Stimulated activated CD4-positive, alpha-beta T cell treated with anti-CD3 and anti-CD28 coated beads, Interleukin-1b, Interleukin-23, amount 100 ng/mL, for 1 hour (primary cell): ENCODE measurements at places on chromosomes 2 and 18.

- no peak for DNase-seq
Observed at GRCh38 chr2:88006912-88007439, 9.4 kb downstream of the RNU2-63P start.

GRCh38 chr2:3513026-3513810 is 6.1 kb downstream of the ADI1 start:
- no peak for DNase-seq

GRCh38 chr18:50125456-50125855 is 69.5 kb downstream of the MYO5B start:
- no peak for DNase-seq

DNA sequence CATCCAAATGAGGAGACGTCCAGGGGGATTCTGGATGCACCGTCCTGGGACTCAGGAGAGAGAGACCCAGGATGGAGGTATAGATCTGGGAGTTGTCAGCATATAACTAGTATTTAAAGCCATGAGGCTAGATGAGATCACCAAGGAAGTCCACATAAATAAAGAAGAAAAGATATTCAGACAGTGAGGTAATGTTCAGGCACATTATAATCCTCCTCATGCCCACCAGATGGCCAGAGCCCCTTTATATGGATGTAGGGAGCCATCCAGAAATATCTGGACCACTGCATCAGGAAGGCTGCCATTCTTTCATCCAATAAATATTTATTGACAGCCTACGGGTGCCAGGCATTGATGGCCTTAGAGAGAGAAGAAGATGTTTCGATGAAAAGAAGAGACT is 21.2 kb upstream of the NCKAP5 start:
- DNase-seq = no peak

- DNase-seq = no peak
Observed at GRCh38 chr2:171316755-171317337, 116.9 kb downstream of the METTL8 start.

GRCh38 chr2:25491966-25492532 is 150.3 kb upstream of the DNMT3A start:
- no peak for DNase-seq

GRCh38 chr2:17588031-17588430 is 47.5 kb downstream of the VSNL1 start:
- DNase-seq = no peak

DNA sequence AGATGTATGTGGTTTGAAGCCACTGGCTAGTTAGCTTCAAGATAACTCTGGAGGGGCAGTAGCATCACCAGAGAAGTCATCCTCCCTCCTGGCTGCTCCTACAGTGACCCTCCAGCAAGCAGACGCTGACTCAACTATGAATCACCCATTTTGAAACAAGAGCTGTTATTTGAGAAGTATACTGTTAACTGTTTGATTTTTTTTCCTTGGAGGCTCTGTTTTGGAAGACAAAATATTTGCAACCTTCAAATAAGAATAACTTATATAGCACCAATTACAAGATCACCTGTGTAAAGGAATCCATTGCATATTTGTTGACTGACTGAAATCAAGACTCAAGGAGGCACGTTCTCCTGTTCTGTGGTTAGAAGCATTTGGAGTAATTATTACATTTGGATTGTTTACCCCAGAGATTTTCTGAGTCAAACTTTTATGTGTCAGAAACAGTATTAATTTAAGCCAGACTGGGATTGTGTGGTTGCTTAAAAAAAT is 313.8 kb downstream of the MTX2 start:
- DNase-seq = no peak

- DNase-seq = no peak
Observed at GRCh38 chr2:109335631-109336176, 206.7 kb downstream of the SH3RF3 start.

DNA sequence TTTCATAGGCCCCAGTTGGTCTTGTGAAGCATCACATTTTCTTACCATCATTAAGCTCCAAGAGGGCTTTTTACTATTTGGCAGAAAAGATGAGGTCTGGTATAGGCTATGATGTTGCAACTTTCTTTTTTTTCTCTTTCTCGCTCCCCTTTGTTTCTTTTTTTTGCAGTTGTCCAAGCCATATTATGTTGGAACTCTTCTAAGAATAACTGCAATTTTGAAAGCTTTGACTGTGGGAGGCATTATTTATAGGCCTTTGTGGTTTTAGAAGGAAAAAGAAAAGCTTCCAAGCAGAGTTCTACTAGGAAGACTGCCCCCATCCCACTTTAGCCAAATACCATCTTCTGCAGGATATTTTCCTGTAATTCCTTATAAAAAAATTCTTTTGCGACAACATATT is 571.6 kb downstream of the ARHGAP15 start:
- DNase-seq = no peak

DNA sequence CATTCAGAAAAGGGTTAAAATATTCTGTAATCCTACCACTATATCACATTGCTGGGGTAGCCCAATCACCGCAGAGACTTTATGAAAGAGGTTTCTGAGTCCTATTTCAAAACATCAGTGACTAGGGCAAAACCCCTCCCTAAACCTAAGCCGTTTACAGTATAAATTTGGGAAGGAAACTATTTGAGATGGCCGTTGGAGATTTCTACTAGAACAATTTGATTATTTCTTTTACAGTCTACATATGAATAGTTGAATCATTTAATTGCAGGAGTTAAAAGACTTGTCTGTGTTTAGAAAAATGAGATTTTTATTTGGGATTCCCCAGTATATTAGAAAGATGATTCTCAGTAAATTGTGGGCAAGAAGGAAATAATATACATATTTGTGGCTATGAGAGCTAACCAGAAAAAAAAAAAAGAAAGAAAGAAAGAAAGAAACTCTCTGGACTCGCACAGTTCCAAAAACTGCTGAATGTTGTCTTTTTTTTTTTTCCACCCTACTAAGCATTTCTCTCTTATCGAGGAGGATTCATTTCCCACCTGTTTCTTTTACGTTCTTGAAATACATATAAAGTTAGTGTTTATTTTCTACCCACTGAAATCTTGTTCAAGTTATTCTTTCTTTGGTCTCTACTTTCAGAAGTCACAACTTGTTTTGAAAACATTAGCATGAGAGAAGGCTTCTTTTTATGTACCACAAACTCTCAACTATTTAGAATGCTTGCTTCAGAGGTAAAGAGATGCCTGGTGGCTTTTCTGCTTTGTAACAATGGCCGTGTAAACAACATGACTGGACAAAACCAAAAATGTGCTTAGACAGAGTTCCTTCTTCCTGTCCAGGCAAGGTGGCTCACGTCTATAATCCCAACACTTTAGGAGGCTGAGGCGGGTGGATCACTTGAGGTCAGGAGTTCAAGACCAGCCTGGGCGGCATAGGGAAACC is 65.9 kb downstream of the BCL2 start:
- DNase-seq = no peak

GRCh38 chr2:121682396-121683298 is 33.4 kb upstream of the CLASP1 start:
- no peak for DNase-seq

DNA sequence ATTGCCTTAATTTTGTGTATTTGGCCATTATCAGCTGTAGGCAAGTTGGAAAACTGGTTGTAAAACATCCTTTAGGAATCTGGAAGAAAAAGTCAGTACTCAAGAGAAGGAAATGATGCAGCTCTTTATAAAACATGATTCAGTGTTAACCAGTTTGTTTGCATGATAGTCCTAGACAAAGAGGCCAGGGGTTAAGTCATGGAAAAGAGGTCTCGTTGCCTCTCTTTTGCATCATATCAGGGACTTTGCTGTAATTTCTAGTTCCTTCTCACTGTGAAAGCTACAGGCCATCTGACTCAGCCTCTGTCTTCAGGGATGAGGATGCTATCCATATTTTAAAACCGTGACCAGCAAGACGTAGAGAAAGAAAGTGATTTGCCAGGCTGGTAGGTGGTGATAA is 38.0 kb downstream of the NPAS2 start:
- DNase-seq = no peak

- DNase-seq = no peak
Observed at GRCh38 chr2:153536115-153536514, 57.6 kb upstream of the RPRM start.

- no peak for DNase-seq
Observed at GRCh38 chr2:102155703-102156515, 13.4 kb downstream of the IL1R1 start.

DNA sequence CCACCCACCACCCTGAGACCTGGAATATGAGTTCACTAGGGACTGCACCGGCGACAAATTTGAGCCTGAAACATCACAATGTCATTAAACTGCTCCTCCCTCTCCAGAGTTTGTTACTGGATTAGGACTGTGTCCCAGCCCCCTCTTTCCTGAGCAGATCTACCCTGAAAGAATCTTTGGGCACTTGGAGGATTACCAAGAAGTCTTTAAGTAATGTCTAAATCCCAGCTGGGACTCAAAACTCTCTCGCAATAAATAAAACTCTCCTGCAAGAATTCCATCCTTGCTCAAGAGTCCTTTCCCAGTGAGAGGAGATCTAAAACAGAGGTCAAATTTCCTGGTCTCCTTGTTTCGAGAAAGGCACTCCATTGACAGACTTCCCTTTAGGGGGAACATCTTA is 20.9 kb downstream of the GKN2 start:
- DNase-seq = no peak

DNA sequence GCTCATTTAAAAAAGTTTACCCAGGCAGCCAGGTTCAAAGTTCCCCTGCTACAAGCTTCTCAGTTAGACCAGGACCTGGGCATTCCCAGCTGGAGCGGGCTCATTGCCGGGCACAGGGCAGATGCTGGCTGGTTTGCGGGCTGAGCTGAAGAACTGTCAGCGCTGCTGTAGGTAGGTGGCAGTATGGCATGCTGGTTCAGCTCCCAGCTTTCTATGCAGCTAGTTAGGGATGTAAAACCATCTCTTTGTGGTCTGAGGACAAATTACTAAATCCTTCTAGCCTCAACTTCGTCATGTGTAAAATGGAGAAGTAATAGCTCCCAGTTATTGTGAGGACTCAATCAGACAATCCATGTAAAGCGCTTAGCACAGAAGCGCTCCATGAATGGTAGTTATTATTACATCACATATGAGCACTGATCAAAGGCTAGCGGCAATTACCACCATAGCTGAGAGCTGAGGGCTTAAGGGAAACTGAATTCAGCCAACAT is 2.4 kb upstream of the LDLRAD4 start:
- DNase-seq = no peak

GRCh38 chr2:182866461-182867406 is at the start of gene FRZB:
Gene FRZB (minus strand): TSS chr2:182866637. CDS start chr2:182866552, 85 bp downstream.
- DNase-seq = no peak

- no peak for DNase-seq
Observed at GRCh38 chr2:216956820-216957493, 97.1 kb upstream of the TNP1 start.

DNA sequence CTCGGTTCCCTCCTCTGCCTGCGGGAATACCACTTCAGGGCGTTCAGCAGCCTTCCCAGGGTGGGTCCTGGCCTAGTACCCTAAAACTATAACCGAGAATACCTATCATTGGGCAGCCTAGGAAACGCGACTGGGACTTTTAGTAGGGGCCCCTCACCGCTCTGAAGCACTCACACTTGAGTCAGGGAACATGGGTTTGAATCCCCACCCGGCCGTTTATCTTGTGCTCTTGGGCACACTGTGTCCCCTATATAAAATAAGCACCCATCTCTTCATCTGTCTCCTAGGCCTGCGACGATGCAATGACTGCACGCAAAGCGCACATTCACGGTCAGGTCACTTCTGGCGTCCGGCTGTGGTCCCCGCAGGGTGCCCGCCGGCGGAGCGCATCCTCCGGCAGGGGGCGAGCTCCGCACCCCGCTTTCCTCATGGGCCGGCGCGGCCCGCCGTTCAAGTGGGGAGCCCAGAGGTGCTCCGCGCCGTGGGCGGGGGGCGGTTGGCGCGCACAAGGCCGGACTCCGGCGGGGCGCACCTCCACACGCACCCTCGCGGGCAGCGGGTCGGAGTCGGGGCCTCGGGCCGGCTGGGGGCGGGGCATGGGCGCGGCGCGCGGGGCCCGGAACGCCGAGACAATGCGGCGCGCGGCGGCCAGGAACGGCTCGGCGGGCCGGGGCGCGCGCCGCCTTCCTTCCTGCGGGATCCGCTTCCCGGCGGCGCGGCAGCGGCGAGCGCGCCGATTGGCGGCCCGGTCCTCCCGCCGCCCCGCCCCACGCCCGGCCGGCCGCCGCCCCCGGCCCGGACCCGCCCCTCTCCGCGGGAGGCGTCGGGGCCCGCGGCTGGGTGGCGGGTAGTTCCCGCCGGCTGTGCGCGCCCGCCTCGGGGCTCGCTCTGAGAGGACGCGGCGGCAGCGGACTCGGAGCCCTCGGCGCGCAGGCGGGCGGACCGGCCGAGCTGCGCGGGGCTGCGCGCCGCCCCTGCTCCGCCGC is at the start of gene ASAP2:
Gene ASAP2 (plus strand): TSS at position 850 of the 986 bp plus-strand sequence. CDS start 293 bp downstream, outside the sequence.
- peak; percentile 10 for DNase-seq

DNA sequence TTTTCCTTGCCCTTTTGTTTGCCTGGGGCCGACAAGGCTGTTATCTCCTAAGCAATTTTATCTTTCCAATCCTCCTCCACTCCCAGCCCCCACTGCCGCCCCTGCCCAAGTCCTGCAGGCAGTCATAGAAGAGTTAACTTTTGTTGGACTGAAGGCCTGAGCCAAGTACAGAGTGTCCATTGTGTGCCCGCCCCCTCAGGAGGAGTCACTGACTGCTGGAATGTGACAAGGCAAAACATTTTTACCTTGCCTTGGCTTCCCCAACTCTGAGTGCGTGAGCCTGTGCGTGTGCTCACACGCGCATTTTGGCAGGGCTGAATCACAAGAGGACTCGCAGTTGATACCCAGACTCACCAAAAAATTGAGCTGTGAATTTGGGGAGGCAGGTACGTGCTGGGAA is 16.2 kb downstream of the SETBP1 start:
- DNase-seq = no peak

DNA sequence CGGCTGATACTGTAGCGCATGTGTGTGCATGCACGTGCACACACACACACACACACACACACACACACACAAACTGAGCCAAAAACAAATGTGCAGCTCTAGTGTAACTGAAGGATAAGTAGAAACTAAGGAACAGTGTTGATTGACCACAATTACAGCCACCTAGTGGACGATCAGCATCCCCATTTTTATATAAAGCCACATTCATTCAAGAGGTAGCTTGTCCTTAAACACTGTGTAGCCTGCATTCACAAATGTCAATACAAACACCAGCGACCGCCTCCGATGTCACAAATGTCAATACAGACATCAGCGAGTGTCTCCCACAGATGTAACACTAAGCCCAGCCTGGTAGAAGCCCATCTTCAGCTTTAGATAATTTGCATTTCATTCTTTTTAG is 167.4 kb downstream of the PTGR3 start:
- DNase-seq = no peak

- DNase-seq = no peak
Observed at GRCh38 chr18:46416706-46417638, 240.0 kb downstream of the LOXHD1 start.

GRCh38 chr2:6864923-6865345 is 773 bp downstream of the CMPK2 start:
- no peak for DNase-seq

DNA sequence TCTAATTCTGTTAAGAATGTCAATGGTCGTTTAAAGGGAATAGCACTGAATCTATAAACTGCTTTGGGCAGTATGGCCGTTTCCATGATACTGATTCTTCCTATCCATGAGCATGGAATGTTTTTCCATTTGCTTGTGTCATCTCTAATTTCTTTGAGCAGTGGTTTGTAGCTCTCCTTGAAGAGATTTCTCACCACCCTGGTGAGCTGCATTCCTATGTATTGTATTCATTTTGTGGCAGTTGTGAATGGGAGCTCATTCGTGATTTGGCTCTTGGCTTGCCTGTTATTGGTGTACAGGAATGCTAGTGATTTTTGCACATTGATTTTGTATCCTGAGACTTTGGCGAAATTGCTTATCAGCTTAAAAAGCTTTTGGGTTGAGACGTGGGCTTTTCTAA is 38.3 kb upstream of the WDR75 start:
- no peak for DNase-seq
